ENCODE measurements at places on chromosomes 12 and 14.

DNA sequence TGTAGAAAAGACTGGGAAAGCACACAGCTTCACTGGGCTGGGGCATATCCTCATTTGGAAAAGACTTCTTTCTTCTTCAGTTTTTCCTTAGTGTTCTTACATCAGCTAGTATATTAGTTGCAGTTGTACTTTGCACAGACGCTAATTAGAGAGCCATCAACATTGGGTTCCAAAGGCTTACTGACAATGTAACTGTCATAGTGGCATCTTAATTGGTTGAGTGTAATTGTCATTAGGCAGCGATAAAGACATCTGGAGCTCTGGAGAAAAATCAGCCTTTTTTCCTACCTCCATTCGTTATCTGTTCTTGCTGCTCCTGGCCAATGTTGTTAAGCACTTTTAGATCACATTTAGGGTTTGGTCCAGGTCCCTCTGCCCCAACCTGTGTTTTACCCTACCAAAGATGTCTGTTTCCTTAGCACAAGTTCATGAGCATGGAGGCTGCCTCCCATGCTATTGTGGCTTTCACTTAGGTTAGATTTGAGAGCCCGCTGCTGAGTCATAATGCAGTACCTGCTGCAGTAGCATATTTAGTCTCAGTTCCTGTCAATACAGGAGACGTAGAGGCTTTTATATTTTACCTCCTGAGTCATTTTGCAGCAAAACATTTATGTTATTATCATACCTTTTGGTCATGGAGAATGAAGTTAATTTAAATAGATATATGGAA is 49.2 kb downstream of the FBXW8 start:
- no peak for DNase-seq

GRCh38 chr12:16636435-16637055 is 30.6 kb upstream of the LMO3 start:
- DNase-seq, result no peak

DNA sequence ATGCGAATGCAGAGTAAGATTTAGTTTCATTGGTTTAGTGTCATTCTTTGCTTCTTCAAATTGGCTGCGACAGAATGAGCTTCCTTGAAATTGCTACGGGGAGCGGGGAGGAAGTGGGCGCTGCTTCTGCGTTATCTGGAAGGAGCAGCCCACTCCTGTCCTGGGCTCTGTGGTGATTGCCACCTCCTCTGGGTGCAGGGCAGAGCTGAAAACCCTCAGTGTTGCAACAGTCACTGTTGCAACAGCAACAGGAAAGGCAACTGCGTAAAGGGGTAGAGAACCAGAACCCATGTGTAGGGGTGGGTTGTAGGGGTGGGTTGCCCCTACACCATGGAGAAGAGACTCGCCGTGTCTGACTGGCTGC is 57.7 kb downstream of the MAX start:
- DNase-seq, result peak; percentile 97

- no peak for DNase-seq
Observed at GRCh38 chr12:85007836-85008235, 28.2 kb downstream of the TSPAN19 start.

GRCh38 chr12:112446008-112446725 is 27.4 kb downstream of the PTPN11 start:
- peak; percentile 17 for DNase-seq

DNA sequence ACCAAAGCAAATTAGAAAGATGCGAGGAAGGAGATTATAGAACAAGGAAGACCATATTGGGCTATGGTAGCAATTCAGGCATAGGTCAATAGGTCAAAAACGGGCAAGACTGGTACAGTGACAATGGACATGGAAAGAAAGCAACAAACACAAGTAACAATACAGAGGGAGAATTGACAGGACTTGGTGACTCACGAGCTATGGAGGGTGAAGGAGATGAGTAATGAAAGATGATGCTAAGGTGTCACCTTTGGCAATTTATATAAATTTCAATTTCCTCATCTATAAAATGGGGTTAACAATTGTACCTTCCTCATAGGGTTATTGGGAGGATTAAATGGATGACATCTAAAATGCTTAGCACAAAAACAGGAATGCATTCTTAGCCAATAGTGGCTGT is 15.1 kb upstream of the DUSP16 start:
- DNase-seq, result no peak

- no peak for DNase-seq
Observed at GRCh38 chr12:96261557-96261956, 67.4 kb downstream of the ELK3 start.

DNA sequence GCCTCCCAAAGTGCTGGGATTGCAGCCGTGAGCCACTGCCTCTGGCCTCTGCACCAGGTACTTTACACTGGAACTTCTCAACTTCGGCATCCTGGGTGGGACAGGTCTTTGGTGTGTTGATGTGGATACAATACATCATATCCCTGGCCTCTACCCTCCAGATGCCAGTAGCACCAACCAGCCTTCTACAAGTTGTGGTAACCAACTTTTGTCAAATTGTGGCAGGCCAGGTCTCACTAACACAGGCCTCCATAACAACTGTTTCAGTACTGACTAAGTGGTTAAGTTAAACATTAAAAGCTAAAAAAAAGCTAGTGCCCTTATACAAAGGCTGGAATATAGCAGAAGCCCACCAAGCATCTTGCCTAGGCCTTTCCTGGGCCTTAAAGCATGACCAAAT is 232.9 kb downstream of the PCNX1 start:
- DNase-seq, result no peak

DNA sequence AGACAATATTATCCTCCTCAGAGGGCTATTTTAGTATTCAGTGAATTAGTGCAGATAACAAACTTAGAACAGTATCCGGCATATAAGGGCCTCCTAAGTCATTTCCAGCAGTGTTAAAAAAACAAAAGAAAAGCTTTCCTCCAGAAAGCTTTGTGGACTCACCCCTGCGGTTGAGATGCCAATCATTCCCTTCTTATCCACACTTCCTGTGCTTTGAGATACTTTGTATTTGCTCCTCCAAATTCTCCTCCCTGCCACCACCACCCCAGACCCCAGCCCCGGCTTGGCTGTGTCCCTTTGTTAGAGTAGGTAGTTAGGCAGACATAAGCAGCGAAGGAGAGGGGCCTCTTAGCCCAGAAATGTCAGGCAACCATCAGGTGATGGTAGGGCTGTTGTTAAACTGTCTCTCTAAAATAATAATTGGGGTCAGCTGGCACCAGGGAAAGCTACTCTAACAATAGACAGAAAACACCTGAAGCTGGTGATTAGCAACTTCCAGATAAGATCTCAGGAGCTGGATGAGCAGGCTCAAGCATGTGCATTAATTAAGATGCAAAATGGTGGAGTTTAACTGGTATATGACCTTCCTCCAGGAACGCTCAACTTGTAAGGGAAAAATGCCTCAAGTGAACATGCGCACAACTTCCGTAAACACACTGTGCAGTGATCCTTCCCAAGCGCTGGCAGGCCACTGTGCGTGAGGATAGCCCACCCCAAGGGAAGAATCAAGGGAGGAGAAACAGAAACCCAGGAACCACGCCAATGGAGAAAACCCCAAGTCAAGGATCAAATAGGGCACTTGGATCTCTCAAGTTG is 152.1 kb upstream of the EEA1 start:
- DNase-seq, result no peak

GRCh38 chr12:12507121-12507520 is 55.5 kb downstream of the DUSP16 start:
- DNase-seq, result no peak

- no peak for DNase-seq
Observed at GRCh38 chr14:22255017-22255950, 333.7 kb downstream of the DAD1 start.

DNA sequence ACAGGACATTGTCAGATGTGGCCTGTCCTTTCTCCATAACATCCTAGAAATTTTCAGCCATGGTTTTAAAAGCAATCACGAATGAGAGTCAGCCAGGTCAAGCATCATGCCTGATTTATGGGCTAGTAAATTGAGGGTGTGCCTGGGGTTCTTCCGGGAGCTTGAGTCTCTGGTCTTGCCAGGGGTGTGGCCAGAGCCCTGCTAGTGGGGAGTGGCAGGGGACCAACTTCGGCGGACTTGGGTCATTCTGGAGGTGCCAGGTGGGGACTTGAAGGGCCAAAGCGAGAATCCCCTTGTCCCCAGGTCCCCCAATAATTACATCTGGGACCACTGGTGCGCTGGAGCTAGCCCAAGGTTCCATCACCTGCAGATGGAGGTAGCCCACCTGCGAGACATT is 5.7 kb downstream of the OTUB2 start:
- no peak for DNase-seq

- DNase-seq, result no peak
Observed at GRCh38 chr12:74646831-74647230, 109.2 kb downstream of the ATXN7L3B start.

- no peak for DNase-seq
Observed at GRCh38 chr14:24249230-24250021, 7.0 kb upstream of the TINF2 start.

- no peak for DNase-seq
Observed at GRCh38 chr14:101232340-101233020, 328.8 kb upstream of the DIO3 start.

GRCh38 chr14:95530473-95531276 is 4.2 kb upstream of the GLRX5 start:
- DNase-seq, result no peak

DNA sequence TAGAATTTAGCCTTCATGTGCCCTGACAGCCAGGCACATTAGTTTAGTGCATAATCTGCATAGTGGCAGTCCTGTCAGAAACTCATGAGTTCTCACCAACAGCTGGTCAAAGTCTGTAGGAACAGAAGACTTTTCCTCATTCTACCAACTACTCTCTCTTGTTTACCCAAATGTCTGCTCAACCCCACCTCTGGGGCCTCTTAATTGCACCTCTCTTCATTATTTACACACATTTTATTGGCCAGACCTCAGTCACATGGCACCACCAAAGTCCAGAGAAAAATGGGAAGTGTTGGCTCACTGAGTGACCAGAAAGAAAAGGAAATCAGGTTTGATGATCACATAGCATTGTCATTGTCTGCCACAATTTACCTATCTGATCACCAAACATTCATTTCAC is 114.6 kb upstream of the PLXNC1 start:
- no peak for DNase-seq

- no peak for DNase-seq
Observed at GRCh38 chr12:25286837-25287236, 36.1 kb upstream of the KRAS start.

DNA sequence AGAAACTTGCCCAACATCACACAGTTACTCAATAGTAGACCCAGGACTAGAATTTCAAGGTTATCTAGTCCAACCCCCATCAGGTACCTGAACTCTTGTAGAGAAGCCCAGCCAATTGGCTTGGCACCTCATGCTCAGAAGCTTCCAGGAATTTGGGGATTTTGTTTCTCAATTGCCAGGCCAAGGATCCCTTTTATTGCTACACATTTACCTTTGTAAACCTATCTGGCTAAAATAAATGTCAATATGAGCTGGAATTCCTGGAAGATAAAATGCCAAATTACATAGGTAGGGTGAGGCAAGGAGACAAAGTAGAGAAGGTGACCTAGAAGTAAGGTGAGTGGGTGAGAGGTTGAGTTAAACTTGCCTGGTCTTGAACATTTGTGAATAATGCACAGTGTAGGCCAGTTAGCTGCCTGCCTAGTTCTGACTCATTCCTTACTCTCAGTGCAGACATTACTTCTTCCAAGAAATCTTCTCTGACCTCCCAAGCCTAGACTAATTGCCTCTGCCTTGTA is 36.3 kb downstream of the SDR9C7 start:
- no peak for DNase-seq

- DNase-seq, result no peak
Observed at GRCh38 chr14:54129850-54130640, 173.4 kb upstream of the BMP4 start.

- DNase-seq, result peak; percentile 51
Observed at GRCh38 chr12:13661005-13661887, 320.2 kb downstream of the GRIN2B start.

- DNase-seq, result no peak
Observed at GRCh38 chr14:45156067-45156466, 20.3 kb downstream of the FANCM start.

DNA sequence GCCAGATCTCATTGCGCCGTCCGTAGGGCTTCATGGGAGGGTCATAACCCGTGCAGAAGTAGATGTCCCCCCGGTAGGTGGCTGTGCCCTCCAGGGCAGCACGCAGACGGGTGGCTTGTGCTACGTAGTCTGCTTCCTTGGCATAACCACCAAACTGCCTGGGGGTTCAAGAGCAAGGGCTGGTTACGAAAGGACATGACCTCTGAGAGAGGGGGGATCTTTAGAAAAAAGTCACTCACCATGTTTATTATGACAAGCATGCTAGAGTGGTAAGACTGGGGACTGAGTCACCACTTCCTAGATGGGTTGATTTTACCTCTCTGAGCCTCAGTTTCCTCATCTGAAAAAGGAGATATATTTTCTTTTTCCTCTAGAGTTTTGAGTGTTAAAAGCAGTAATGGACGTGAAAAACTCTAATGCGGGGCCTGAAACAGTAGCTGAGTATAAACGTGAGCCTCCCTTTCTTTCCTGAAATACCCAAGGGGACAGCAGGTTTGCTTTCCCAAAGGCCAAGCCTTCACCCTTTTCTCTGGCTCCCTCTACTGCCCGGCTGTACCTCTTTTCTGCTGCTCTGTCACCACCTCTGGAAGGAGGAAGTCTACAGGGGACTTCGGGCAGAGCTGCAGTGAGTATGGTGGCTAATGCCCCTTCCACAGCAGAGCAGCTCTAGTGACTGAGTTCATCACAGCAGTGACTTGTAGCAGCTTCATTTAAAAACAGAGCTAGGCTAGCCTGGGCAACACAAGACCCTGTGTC is 23.5 kb upstream of the GPRC5D start:
- DNase-seq, result peak; percentile 64

GRCh38 chr14:73851000-73851399 is 631 bp upstream of the PTGR2 start:
- no peak for DNase-seq

DNA sequence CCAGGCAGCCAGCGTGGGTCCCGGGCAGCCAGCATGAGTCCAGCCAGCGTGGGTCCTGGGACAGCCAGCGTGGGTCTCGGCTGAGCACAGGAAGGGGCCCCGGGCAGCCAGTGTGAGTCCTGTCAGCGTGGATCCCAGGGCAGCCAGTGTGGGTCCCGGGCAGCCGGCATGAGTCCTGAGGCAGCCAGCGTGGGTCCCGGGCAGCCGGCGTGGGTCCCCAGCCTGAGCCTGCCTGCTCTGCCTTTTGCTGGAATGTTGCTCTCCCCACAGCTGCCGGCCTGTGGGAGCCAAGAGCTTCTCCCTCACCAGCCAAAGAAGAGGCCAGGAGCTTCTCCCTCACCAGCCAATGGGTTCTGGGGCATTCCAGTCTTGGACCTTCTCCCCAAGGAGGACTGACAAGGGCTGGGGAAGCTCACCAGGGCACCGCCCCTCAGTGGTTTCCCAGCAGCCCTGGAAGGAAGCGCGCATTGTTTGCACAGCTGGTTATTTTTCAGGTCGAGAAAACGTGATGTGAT is 15.0 kb upstream of the RFLNA start:
- no peak for DNase-seq

All from KBM-7 (cell line).